NCI-H2171 treated with DMSO at 0.1 percent for 48 hours (cell line): ENCODE measurements at places on chromosomes 7 and 10.

DNA sequence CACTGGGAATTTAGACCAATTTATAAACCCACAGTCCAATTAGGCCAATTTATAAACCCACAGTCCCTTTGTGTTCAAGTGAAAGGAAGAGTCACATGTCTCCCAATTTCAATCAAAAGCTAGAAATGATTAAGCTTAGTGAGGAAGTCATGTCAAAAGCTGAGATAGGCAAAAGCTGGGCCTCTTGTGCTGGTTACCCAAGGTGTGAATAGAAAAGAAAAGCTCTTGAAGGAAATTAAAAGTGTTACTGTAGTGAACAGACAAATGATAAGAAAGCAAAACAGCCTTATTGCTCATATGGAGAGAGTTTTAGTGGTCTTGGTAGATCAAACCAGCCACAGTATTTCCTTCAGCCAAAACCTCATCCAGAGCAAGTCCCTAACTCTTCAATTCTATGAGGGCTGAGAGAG lies 245.0 kb downstream of the HDAC9 start:
- DNase-seq: no peak

DNA sequence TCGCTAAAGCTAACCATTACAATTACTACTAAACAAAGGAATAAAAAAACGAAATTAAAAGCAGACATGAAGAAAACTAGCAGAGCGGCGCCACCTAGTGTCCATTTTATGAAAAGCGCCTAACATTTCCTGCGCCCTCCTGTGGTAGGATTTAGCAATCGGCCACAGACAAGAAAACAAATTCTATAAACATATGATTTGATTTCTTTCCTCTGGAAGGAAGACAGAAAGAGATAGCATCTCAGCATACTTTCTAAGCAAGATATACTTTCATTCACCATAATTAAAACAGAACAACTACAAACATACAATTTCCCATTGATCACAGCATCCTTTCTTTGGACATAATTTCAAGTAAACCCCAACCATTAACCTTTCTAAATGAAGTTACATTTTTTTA lies 337.7 kb upstream of the NPVF start:
- DNase-seq: peak; percentile 75

- no peak for DNase-seq
Measured at GRCh38 chr10:6840201-6840691, 260.2 kb upstream of the PRKCQ start.

DNA sequence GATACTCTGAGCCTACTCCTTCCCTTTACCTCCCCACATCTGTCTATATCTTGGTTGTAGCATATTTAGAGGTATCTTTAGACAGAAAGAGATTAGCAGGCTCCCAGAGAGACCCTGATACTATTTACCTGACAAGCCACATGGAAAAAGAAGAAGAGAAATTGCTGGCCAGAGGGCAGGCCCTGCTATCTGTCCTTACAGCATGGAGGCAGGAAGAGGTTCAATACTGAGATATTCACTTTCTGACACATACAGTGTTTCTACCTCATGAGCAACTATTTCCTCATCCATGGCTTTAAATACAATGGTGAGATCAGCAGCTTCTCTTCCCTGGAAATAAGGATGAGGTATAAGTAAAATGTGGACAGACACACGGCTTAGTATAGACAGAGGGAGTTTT lies 33.9 kb upstream of the TSPAN13 start:
- DNase-seq: no peak

DNA sequence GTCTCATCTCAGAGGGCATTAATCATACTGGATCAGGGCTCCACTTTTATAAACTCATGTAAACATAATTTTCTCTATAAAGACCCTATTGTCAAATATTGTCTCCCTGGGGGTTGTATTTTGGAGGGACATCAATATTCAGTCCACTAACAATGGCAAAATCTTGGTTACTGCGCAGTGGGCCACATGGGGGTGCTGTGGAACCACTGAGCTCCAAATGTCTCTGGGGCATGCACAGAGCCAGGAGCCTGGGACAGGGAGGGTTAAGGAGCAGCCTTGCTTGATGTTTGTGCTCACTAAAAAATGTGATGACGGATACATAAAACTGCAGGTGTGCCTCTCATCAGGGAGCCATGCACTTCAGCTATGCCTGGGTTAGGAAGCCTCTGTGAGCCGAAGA lies 62.1 kb upstream of the PRSS58 start:
- peak; percentile 39 for DNase-seq

DNA sequence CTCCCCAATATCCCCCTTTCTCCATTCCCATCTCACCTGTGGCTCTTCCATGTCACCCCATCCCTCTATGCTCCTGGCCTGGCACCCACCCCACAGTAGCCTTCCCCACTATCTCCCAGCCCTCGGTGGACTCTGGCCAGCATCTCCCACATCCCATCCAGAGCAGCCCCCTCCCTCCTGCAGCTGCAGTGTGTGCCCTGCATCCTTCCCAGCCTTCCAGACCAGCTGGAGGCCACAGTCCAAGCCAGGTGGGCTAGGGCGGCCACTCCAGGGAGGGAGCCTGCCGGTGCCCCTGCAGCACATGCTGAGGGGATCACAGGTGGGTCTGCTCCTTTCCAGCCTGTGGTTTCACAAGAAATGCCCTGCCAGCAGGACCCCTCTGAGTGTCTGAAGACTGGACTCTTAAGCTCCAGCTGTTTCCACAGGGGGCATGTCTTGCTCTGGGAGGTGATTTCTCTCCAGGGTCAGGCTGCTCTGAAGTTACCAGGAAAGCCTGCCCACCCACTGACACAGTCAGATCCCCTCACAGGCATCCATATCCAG lies 90.9 kb upstream of the PPIF start:
- no peak for DNase-seq

GRCh38 chr10:21475393-21475792 lies 50.1 kb downstream of the SKIDA1 start:
- no peak for DNase-seq

GRCh38 chr7:114856625-114857024 lies 65.3 kb upstream of the MDFIC start:
- no peak for DNase-seq

DNA sequence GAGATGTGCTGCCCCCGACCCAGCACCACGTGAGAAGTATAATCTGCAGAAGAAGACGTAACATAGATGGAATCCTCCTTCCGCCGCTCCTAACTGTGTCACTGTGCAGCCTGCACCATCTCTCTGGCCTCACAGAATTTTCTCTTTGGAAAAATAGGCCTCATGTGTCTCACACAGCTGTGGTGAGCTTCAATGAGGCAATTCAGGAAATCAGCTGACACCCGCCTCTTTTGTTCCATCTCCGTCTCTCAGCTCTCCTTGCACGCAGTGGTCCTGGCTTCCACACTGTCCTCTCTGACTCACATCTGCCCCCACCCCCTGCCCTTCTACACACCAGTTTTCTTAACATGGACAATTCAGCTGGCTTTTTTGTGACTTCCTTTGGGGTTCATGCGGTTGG lies 7.2 kb downstream of the C10orf90 start:
- no peak for DNase-seq

- no peak for DNase-seq
Measured at GRCh38 chr10:100383251-100383650, 36.2 kb downstream of the SCD start.
